ENCODE measurements at places on chromosomes 7 and 10.

DNA sequence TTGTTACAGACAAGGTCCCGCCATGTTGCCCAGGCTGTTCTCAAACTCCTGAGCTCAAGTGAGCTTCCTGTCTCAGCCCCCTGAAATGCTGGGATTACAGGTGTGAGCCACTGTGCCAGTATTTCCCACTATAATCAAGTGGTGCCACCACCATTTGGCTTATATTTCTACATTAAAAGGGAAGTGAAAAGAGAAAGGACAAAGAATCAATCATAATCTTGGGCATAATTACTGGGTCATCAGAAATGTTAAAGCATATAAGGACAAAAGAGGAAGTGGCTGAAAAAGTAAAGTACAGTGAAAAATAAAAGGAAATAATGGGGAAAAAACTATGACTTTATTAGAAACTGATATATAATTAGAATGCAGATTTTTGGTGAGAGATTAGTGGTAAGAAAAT lies 25.7 kb upstream of the ENTPD1 start:
- no peak for DNase-seq

DNA sequence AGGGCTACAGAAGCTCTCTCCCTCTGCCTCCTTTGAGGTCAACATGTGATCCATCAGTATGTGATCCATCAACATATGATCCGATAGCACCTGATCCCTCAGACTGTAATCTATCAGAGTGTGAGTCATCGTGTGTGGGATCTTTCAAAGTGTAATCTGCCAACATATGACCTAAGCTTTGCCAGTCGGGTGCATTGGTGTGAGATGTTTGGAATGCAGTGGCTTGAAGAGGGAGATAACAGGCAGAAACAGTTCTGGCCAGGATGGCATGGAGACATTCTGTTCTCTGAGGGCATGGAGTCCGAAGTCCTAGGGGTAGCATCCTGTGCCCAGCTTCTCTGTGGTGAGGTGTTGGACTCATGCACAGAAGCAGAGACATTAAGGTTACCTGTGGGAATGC lies 217.7 kb upstream of the ETV1 start:
- DNase-seq, result no peak

DNA sequence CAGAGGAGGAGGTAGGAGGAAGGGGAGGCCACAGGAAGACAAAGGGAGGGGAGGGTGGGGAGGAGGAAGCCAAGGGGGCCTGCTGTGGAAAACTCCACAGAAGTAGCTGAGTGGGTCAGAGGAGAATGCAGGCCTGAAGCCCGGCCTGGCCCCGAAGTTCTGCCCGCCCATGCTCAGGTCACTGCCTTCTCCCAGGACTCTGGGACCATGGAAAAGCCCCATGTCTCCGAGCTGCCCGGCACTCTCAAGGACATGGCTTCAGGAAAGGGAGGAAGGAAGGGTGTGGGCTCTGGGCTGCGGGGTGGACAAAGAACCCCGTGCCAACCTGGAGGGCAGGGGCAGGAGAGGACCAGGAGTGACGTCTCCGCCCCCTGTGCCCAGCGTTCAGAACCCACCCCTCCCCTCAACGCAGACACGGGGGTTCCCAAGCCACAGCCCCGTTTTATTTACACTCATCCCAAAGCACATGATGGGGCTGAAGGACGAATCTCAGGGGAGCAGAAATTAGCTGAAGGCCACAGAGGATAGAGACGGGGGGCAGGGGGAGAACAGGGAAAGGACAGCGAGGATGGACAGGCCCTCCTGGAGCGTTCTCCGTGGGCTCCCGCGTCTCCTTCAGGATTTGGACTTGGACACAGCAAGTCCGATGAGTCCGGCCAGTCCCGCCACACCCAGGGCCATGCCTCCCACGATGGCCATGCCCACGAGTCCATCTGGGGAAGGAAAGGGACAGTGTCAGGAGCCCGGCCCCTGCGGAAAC lies 1.8 kb upstream of the CLDN15 start:
- DNase-seq, result no peak

DNA sequence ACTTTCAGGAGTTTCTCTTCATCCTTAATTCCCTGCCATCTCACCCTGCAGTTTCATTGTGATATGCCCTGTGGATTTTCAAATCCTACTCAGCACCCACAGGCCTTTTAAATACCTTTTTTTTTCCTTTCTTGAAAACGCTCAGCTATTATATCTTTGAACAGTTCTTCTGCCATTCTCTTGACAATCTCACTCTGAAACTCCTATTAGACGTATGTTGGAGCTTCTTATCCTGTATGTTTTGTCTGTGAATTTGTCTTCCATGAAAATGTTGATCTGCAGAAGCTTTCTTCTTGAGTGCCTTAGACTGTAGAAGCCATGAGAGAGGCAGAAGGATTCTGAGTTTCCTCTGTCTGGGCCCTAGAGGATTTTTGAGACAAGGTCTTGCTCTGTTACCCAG lies 18.9 kb upstream of the YAE1 start:
- no peak for DNase-seq

DNA sequence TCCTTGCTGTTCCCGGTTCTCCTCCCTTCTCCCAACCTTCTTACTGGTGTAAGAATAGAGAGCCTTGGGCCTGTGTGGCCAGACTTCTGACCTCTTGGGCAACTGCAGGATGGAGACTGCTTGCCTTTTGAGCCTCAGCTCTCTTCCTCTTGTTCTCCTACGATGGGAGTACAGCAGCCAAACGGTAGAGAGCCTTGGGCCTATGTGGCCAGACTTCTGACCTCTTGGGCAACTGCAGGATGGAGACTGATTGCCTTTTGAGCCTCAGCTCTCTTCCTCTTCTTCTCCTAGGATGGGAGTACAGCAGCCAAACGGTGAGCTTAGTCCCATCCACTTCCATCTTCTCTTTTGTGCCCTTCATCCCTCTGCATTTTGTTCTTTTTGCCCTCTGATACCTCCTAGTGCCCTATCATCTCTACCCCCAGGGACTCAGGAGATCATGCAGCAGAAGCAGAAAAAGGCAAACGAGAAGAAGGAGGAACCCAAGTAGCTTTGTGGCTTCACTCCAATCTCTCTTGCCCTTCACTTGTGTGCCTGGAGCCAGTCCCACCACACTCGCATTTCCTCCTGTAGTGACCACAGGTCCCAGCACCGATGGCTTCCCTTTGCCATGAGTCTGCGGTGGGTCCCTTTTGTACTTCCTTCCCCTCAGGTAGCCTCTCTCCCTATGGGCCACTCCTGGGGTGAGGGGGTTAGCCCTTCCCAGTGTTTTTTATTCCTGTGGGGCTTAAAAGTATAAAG lies 15.3 kb downstream of the SLC25A13 start:
- DNase-seq, result no peak

DNA sequence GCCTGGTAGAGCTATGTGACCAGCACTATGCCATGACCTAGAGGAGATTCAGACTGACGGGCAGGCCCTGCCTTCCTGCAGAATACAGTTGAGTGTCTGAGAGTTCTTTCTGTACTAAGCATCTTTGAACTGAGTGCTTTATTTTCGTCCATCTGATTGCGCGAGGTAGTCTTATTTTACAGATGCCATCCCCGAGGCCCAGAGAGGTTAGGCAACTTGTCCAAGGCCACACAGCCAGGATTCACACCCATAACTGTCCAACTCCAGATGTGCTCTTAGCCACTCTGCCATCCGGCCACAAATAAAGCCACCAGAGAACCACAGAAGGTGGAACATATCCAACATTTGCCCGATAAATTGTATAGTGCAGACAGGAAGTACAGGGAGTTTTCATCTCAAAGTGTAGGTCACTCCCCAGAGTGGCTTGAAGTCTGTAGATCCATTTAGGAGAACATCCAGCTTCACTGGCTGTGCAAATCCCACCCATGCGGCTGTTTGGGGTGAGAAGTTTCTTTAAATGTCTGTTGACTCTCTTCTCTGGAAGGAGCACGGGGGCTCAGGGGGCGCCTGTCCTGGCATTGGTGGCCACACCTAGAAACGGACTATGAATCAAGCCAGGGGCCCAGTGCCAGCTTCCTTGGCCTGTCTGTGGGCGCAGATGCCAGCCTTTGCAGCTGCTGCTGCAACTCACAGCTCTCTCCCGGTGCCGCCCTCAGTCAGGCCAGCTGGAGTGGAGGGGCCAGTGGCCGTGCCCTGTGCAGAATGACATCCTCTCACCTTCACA lies 11.1 kb downstream of the CHST3 start:
- DNase-seq, result no peak

DNA sequence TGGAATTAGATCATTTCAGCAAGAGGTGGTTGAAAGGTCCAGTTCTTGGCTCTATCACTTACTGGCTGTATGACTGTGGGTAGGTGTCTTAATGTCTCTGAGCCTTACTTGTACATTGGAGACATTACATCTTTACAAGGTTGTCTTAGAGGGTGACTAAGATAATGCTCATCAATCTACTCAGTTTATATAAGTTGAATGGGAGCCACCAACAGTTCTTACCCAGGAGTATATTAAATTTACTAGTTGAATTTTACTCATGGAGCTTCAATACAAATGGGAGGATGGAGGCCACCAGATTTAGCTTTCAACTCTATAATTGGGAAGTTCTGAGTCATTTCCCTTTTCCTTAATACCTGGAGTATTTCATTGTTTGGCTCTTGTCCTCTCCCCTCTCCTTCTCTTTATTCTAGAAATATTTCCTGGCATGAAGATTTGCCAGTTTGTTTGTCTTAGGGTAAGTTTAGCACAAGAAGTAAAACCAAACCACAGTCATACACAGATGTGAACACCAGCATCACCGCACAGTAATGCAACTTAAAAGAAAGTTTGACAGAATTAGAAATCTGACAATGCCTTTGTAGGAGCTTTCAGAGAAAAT lies 222.8 kb downstream of the LRMDA start:
- no peak for DNase-seq

DNA sequence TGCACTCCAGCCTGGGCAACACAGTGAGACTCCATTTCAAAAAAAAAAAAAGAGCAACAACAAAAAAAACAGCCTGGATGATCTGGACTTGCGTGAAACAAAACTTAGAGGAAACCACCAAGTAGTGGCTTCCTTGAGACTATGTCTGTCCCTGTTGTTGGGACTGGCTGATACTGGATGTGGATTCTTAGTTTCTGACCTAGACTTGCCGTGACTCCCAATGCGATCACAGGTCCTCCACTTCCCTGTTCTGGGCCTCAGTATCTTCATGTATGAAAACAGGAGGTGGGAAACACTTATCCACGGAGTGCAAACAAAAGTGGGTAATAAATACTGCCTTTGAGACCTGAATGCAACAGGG lies 125.7 kb downstream of the PRPF18 start:
- no peak for DNase-seq

GRCh38 chr10:93376372-93377293 lies 105.5 kb downstream of the MYOF start:
- peak; percentile 38 for DNase-seq

DNA sequence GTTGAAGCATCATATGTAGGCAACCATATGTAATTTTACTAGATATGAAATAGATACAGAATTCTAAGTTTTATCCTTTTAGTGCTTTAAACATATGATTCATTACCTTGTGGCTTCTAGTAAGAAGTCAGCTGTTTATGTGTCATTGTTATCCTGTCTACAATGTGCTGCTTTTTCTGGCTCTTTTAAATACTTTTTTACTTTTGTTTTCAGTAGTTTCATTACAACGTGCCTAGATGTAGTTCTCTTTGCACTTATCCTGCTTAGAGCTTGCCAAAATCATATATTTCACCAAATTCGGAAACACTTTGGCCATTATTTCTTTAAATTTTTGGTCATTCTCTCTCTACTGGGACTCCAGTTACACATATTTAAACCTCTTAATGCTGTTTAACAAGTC lies 26.4 kb downstream of the YAE1 start:
- no peak for DNase-seq

GRCh38 chr10:51508156-51508555 lies 191.2 kb downstream of the CSTF2T start:
- DNase-seq, result no peak

GRCh38 chr7:67487316-67487715 lies 490.7 kb downstream of the TYW1 start:
- no peak for DNase-seq

- DNase-seq, result no peak
Measured at GRCh38 chr10:126207313-126207771, 180.9 kb downstream of the ADAM12 start.

DNA sequence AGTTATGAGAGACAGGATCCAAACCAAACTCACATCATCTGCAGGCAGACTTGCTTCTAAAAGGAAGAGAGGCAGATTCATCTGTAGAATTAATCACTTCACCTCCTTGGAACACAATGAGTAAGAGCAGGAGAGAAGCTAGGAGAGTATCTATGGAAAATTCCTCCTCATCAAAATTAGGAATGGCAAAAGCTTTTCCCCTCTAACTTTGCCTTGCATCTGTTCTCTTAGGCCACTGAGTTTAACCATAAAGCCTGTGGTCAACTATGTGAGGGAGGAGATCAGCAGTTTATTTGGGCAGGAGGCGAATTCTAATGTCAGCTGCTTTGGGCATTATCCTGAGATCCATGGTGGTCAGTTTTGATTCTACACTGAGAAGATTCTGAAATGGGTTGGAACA lies 561.7 kb downstream of the GFRA1 start:
- no peak for DNase-seq

GRCh38 chr10:24759672-24760071 lies 36.0 kb upstream of the ARHGAP21 start:
- no peak for DNase-seq

DNA sequence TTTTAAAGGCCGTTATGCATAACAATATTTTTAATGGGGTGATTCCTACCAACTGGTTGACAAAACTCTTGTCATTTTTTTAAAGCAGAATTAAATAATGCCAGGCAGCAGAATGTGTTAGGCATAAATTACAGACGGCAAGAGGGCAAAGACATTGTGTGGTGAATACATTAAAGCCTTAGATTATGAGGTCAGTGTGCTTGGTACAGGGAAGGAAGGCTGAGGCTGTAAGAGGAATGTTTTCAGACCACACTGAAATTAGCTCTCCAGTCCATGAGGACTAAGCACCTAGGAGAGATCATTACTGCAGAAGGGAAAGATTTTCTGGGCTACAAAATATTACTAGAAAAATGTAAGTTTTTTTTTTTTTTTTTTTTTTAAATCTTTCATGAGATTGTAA lies 312.8 kb upstream of the PRKCQ start:
- DNase-seq, result no peak

GRCh38 chr10:132408367-132408781 lies 11.4 kb downstream of the PWWP2B start:
- no peak for DNase-seq

GRCh38 chr7:30062587-30062986 lies 34.4 kb downstream of the PLEKHA8 start:
- DNase-seq, result no peak

- no peak for DNase-seq
Measured at GRCh38 chr10:124409696-124410095, 9.0 kb downstream of the OAT start.
